ENCODE measurements at places on chromosomes 6 and 20. TPM values are rescaled to one million over a fixed set of nuclear protein-coding genes. Genes with fewer than 3 reads are reported as not detected.

DNA sequence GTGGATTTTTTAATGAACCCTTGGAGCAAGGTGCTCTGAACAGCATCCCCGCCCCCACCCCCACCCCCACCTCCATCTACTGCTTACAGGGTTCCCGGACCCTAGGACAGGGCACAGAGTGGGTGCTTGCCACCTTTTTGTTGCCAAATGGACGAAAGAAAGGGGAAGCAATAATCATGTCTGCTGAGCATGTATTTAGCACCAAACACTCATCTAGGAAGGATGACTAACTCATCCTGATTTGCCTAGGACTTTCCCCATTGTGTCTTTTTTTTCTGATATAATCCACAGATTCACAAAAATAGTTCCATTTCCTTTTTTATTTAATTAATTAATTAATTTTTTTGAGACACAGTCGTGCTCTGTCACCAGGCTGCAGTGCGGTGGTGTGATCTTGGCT lies 1.2 kb upstream of the PLTP start:
- DNase-seq, result no peak
- peaks cover 13% of the 10 kb centered on the region for H3K4me1 ChIP-seq
- H3K27ac ChIP-seq, result no peak overlapping the region
- H3K27me3 ChIP-seq, result no peaks in the 10 kb centered on the region
- H3K4me3 ChIP-seq, result no peak overlapping the region

GRCh38 chr20:46546298-46546697 lies 4.2 kb downstream of the OCSTAMP start:
- no peak for DNase-seq
- H3K4me3 ChIP-seq, result no peak overlapping the region

DNA sequence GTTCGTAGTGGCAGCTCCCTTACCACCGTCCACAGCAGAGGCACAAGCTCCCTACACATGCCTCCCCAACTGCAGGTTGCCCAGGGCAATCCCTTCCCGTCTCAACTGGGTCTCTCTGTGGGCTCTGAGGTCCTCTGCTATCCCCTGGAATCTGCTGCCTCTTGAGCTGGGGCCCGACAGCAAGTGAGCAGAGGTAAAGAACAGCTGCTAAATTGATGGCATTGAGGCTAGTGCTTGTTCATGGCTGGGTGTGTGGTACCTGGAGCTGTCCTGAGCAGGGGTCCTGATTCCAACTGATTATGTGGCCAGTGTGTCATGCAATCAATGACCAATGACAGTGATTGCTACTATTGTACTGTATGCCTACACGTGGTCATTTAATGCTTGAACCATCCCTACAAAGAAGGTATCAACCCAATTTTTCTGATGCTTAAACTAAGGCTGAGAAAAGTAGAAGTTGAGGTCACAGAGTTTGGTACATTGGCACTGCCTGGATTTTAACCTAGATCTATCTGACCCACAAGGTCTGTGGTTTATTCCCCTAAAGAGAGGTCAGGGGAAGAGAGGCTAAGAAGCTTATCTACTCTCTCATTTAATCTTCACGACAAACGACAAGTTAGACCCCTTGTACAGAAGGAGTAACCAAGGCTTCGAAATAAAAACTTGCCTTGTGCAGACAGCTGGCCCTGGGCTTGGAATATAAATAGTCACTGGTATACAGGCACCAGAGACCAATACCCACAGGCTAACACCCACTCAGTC lies 41.1 kb downstream of the HNF4A start:
- DNase-seq, result no peak
- no peaks in the 10 kb centered on the region for H3K36me3 ChIP-seq
- H3K27ac ChIP-seq, result no peak overlapping the region
- H3K4me1 ChIP-seq, result no peaks in the 10 kb centered on the region

ALDH8A1 gene
- 0.85 TPM for total RNA-seq

DNA sequence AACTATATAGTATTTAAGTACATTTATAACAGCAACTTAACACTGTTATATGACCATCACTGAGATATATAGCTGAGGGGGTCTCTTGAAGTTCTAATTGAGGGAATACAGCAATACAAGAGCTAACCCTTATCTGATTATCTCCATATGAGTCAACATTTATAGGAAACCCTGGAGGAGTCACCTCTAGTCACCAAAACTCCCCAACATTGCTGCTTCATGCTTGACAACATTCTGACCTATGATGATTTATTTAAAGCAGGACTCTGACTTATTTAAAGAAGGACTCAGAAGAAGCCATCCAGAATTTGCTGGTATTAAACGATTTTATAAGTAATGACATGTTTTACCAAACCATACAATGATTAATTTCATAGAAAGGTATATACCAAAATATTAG lies 182.6 kb upstream of the NOX3 start:
- H3K4me1 ChIP-seq, result no peaks in the 10 kb centered on the region
- no peak overlapping the region for H3K4me3 ChIP-seq
- H3K27me3 ChIP-seq, result no peaks in the 10 kb centered on the region
- H3K36me3 ChIP-seq, result no peaks in the 10 kb centered on the region
- H3K27ac ChIP-seq, result no peak overlapping the region

GRCh38 chr6:110315207-110315868 lies 42.8 kb downstream of the METTL24 start:
- no peaks in the 10 kb centered on the region for H3K36me3 ChIP-seq
- no peak for DNase-seq
- H3K27me3 ChIP-seq, result no peaks in the 10 kb centered on the region
- no peaks in the 10 kb centered on the region for H3K4me1 ChIP-seq
- H3K4me3 ChIP-seq, result no peak overlapping the region

DNA sequence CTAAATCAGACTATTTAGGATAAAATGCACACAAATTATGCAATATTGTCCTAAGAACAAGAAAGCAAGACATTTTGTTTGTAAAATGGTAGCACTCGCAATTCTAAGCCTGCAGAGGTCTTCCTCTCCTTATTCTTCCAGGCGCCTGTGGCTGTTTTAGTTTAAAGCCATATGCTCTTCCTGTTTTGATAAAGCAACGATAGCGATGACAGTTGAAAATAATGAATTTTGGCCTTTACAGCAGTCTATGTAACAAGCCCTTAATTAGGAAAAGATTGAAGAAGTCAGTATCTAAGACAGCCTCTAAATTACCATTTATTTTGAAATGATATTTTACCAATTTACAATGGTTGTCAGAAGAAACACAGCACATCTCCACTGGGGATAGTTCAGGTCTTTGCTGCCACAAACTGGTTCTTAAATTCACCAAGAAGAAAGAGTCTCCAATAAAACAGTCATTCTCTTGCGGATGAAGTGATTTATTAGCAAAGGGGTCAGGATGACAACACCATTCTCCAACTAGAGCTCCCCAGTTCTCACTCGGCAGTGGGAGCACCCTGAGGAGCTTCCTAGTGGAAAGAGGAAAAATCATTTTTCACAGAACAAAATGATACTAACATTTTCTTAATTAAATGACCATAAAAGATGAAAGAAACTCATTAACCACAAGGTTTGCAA lies 21.4 kb downstream of the UBE3D start:
- no peaks in the 10 kb centered on the region for H3K36me3 ChIP-seq
- no peak for DNase-seq
- no peaks in the 10 kb centered on the region for H3K27me3 ChIP-seq
- no peak overlapping the region for H3K4me3 ChIP-seq
- H3K4me1 ChIP-seq, result no peaks in the 10 kb centered on the region

GRCh38 chr6:113364766-113365165 lies 492.4 kb upstream of the MARCKS start:
- H3K36me3 ChIP-seq, result no peaks in the 10 kb centered on the region
- no peak overlapping the region for H3K4me3 ChIP-seq
- no peaks in the 10 kb centered on the region for H3K27me3 ChIP-seq
- no peak for DNase-seq

GRCh38 chr6:40848868-40849514 lies 190.0 kb downstream of the UNC5CL start:
- H3K27ac ChIP-seq, result no peak overlapping the region
- H3K4me3 ChIP-seq, result no peak overlapping the region
- no peaks in the 10 kb centered on the region for H3K4me1 ChIP-seq
- no peaks in the 10 kb centered on the region for H3K36me3 ChIP-seq
- no peak for DNase-seq

SIM1 gene
- total RNA-seq, result not detected

- H3K27me3 ChIP-seq, result no peaks in the 10 kb centered on the region
- H3K36me3 ChIP-seq, result no peaks in the 10 kb centered on the region
- H3K4me3 ChIP-seq, result no peak overlapping the region
- no peak for DNase-seq
- peaks cover 12% of the 10 kb centered on the region for H3K4me1 ChIP-seq
Observed at GRCh38 chr6:43929511-43929910, 159.5 kb downstream of the VEGFA start.

- no peak overlapping the region for H3K4me3 ChIP-seq
- H3K4me1 ChIP-seq, result no peaks in the 10 kb centered on the region
- H3K36me3 ChIP-seq, result peaks cover 6% of the 10 kb centered on the region
- DNase-seq, result no peak
- no peaks in the 10 kb centered on the region for H3K27me3 ChIP-seq
Observed at GRCh38 chr20:5971203-5971602, 20.8 kb downstream of the MCM8 start.

GRCh38 chr6:18823782-18824386 lies 436.7 kb downstream of the RNF144B start:
- no peaks in the 10 kb centered on the region for H3K36me3 ChIP-seq
- H3K4me1 ChIP-seq, result no peaks in the 10 kb centered on the region
- H3K4me3 ChIP-seq, result no peak overlapping the region
- no peaks in the 10 kb centered on the region for H3K27me3 ChIP-seq
- no peak overlapping the region for H3K27ac ChIP-seq
- no peak for DNase-seq

GRCh38 chr6:71383901-71384489 lies 95.4 kb downstream of the OGFRL1 start:
- no peaks in the 10 kb centered on the region for H3K4me1 ChIP-seq
- no peak overlapping the region for H3K27ac ChIP-seq
- no peaks in the 10 kb centered on the region for H3K27me3 ChIP-seq
- H3K36me3 ChIP-seq, result no peaks in the 10 kb centered on the region
- no peak for DNase-seq
- no peak overlapping the region for H3K4me3 ChIP-seq

SAMD3 gene
- 14.5 TPM for total RNA-seq

- no peak overlapping the region for H3K4me3 ChIP-seq
- DNase-seq, result no peak
- H3K27me3 ChIP-seq, result no peaks in the 10 kb centered on the region
Observed at GRCh38 chr6:152954443-152954842, 28.4 kb downstream of the FBXO5 start.

GRCh38 chr6:159127701-159128100 lies 41.5 kb upstream of the FNDC1 start:
- no peaks in the 10 kb centered on the region for H3K4me1 ChIP-seq
- H3K27ac ChIP-seq, result no peak overlapping the region
- no peaks in the 10 kb centered on the region for H3K27me3 ChIP-seq
- no peak for DNase-seq
- H3K4me3 ChIP-seq, result no peak overlapping the region

- H3K4me3 ChIP-seq, result no peak overlapping the region
- no peaks in the 10 kb centered on the region for H3K36me3 ChIP-seq
- no peak for DNase-seq
- H3K27me3 ChIP-seq, result no peaks in the 10 kb centered on the region
Observed at GRCh38 chr6:53979468-53980067, 131.7 kb upstream of the MLIP start.

DNA sequence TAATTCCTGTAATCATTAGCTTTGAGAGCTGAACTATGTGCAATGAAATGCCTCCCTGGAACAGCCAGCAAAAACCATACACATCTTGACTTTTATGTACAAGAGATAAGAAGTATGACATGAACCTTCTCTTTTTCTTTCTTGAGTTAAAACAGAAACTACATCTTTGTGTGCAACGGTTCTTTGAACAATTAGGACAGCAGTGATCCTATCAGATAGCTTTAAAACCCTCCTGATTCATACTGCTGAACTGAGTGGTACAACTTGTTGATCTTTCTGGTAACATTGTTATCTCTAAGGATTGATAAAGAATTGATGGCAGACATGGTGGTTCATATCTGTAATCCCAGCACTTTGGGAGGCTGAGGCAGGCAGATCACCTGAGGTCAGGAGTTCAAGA lies 43.4 kb downstream of the TRAF3IP2 start:
- H3K27me3 ChIP-seq, result no peaks in the 10 kb centered on the region
- peaks cover 6% of the 10 kb centered on the region for H3K36me3 ChIP-seq
- no peak for DNase-seq
- peaks cover 17% of the 10 kb centered on the region for H3K4me1 ChIP-seq

OPN5 gene
- total RNA-seq, result not detected

GRCh38 chr6:144178323-144178722 lies 28.0 kb downstream of the STX11 start:
- H3K36me3 ChIP-seq, result no peaks in the 10 kb centered on the region
- no peak overlapping the region for H3K27ac ChIP-seq
- peaks cover 5% of the 10 kb centered on the region for H3K4me1 ChIP-seq
- no peaks in the 10 kb centered on the region for H3K27me3 ChIP-seq

MMP24 gene
- 0.07 TPM for total RNA-seq

DNA sequence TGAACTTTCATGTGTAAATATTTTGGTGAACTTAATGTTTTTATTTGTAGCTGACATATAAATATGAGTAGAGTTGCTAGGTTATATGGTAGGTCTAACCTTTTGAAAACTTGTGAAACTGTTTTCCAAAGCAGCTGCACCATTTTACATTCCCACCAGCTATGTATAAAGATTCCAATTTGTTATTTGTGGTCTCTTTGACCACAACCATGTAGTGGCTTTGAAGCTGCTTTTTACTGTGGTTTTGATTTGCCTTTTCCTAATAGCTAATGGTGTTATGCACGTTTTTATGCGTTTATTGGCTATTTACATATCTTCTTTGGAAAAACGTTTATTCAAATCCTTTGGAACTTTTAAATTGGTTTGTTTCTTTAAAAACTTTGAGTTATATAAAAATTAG lies 10.3 kb downstream of the CST3 start:
- no peaks in the 10 kb centered on the region for H3K27me3 ChIP-seq
- DNase-seq, result no peak
- H3K27ac ChIP-seq, result no peak overlapping the region
- no peak overlapping the region for H3K4me3 ChIP-seq
